Epithelial cell of proximal tubule (primary cell): ENCODE measurements at places on chromosomes 1 and 21. TPM values are rescaled to one million over a fixed set of nuclear protein-coding genes. Genes with fewer than 3 reads are reported as not detected.

Gene OR2M4
- not detected in 2 replicates for total RNA-seq

Gene TEX35
- not detected in 2 replicates for total RNA-seq

Gene DDI2
- total RNA-seq, result 8.4 and 8.5 TPM in 2 replicates

Gene HTR6
- not detected in 2 replicates for total RNA-seq

Gene CLDN17
- not detected in 2 replicates for total RNA-seq

Gene MYBPH
- not detected in 2 replicates for total RNA-seq

Gene POLR3GL
- total RNA-seq, result 15.6 and 16.1 TPM in 2 replicates

Gene ADCY10
- total RNA-seq, result not detected in 2 replicates

Gene RNF115
- 10.4 and 10.6 TPM in 2 replicates for total RNA-seq

Gene KCNJ10
- total RNA-seq, result not detected in 2 replicates

Gene SELL
- not detected in 2 replicates for total RNA-seq

Gene CAMK2N1
- total RNA-seq, result 18.2 and 19.7 TPM in 2 replicates

Gene FALEC
- not detected in 2 replicates for total RNA-seq

DNA sequence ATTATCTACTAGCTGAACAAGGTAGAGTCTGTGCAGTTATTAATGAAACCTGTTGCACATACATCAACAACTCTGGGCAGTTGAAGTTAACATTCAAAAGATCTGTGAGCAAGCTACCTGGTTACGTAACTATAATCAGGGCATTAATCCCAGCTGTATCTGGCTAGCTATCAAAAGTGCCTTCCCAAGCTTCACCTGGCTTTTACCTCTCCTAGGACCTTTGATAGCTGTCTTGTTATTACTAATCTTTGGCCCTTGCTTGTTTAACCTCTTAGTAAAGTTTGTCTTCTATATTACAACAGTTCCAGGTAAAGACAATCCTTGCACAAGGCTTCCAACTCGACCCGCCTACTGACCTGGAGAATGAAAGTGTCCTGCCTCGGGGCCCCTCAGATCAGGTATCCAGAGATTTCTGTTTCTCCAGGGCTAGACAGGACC lies 29.6 kb upstream of the SLC6A9 start:
- no peak for DNase-seq

- no peak for DNase-seq
Observed at GRCh38 chr1:116260115-116260514, 112.9 kb upstream of the ATP1A1 start.

- no peak for DNase-seq
Observed at GRCh38 chr21:43815107-43815613, 25.8 kb downstream of the RRP1 start.

DNA sequence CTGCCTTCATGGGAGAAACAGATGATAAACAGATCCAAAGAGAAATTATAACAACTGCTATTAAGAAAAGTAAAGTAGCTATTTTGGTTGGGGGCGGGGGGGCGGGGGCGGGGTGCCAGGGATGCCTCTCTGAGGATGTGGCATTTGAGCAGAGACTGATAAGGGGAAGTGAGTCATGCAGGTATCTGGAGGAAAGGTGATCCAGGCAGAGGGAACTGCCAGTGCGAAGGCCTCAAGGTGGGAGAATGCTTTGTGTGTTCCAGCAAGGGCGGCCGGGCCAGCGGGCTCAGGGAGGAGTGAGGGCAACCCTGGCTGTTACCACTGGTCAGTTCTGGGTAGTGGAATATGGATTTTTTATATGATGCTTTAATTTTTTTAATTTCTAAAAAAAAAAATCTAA lies 7.0 kb upstream of the TNFRSF1B start:
- DNase-seq, result no peak

- no peak for DNase-seq
Observed at GRCh38 chr1:157252473-157252872, 114.3 kb upstream of the ETV3 start.

- DNase-seq, result peak; percentile 98
Observed at GRCh38 chr1:232477728-232478127, 152.2 kb downstream of the SIPA1L2 start.

DNA sequence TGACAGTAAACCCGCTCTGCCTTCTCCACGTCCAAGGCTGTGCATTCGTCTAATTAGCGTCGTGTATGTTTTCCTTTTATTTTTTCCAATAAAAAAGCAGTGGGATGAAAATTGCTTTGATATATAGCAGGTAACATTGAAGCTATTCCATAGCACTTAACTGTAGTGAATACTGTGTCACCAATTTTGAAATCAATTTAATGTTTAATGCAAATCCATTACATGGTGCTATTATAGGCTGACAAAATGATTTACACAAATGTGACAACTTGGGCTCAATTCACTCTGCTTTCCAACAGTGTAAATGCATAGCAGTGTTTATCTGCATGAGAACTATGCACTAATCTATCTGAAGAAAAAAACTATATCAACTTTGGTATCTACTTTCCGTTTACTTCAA lies 264.8 kb downstream of the TM2D1 start:
- DNase-seq, result no peak

GRCh38 chr1:160665330-160666078 lies 18.7 kb upstream of the SLAMF1 start:
- no peak for DNase-seq

DNA sequence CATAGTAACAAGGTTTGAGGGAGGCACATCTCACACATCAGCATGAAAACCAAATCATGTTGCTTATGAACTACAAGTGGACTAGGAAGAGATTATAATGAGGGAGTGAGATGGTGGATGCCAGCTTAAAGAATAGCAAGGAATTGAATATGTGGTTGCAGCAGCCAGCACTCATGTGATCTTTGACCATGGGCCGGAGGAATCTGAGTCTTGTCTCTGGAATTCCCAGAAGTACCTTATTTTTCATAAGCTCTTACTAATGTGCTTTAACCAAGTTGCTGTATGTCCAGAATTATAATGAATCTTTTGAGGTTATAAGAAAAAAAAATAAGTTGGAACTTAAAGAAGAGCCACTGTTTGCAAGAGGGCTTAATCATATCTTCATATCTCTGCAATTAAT lies 97.0 kb downstream of the DISP1 start:
- DNase-seq, result no peak

GRCh38 chr1:63969441-63969901 lies 195.7 kb downstream of the ROR1 start:
- peak; percentile 68 for DNase-seq

DNA sequence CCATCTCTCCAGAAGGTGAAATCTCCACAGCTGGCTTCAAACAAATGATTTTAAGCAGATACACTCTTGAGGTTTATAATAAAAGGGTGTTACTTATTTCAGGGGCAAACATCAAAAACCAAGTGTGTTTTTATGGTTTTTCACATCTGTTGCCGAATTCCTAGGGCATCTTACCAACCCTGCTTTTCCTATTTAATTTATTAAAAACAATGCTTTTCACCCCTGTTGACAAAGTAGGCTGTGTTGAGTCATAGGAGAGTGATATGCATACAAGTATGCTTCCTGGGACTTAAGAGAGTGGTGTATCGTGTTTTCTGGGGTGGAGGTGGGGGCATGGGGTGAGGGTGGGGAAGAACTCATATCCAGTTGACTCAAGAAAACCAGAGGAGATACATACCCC lies 29.3 kb upstream of the IL20 start:
- DNase-seq, result no peak

DNA sequence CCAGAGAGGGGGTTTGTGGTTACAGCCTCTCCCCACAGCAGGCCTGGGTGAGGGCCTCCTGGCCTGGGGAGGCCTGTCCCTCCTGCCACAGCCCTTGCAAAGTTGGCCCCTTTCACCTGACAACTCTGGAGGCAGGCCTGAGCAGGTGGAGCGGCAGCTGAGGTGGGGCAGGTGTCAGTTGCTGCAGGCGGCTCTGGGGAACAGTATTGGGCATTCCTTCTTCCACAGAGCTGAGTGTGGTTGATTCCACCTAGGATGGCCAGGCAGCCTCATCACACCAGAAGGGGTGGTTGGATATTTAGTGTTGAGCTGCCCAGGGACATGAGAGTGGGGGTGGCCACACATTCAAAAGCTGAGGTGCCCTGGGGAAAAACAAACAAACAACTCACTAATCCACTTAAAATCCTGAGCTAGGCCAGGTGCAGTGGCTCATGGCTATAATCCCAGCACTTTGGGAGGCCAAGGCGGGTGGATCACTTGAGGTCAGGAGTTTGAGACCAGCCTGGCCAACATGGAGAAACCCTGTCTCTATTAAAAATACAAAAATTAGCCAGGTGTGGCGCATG lies 31.1 kb downstream of the PIGP start:
- DNase-seq, result no peak

DNA sequence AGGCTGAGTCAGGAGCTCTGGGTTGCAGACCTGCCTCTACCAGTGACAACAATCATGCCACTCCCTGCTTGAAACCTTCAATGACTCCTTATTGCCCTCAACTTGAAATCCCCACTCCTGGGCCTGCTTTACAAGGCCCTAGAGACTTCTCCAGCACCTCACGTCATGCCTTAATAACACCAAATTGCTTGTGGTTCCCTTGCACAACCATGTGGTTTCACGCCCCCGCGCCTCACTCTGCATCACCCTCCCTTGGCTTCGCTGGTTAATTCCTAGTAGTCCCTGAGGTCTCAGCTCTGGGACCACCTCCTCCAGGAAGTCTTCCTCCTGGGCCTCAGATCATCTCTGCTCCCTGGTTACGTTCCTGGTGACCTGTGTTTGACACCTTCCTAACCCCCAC lies 33.0 kb downstream of the EPHA2 start:
- DNase-seq, result peak; percentile 80

- no peak for DNase-seq
Observed at GRCh38 chr1:87044840-87045239, 130.4 kb downstream of the HS2ST1 start.

DNA sequence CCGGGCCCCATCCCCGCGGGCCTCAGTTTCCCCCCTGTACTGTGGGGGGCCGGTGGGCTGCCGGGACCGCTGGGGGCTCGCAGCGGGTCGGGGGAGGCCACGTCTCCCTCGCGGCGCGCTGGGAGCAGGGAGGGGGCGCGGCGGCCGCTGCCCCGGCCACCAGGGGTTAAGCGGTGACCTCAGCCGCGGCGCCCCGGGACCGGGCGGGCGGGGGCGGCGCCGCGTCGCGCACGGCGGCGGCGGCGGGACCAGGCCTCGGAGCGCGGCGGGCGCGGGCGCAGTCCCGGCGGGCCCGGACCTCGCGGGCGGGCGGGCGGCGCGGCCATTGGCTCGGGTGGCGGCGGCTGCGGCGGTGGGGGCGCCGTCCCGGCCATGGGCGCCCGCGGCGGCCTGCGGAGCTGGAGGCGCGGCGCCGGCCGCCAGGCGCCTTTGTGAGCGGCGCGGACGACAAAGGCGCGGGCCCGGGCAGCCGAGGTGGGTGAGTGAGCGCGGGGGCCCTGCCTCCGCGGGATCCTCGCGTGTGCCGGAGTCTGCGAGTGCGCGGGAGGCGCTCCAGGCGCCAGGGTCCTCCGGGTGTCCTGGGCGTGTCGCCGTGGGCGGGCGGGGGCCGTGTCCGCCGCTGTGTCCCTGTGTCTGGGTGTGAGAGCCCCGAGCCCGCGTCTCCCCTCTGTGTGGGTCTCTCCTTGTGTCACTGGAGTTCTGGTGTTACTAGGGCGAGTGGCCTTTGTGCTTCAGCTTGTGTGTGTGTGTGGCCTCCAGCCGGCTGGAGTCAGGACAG lies at the start of gene ARHGEF10L:
Gene ARHGEF10L, plus strand, starts transcription at position 222 of the 778 bp plus-strand sequence. CDS start 40,898 bp downstream, outside the sequence.
- no peak for DNase-seq

DNA sequence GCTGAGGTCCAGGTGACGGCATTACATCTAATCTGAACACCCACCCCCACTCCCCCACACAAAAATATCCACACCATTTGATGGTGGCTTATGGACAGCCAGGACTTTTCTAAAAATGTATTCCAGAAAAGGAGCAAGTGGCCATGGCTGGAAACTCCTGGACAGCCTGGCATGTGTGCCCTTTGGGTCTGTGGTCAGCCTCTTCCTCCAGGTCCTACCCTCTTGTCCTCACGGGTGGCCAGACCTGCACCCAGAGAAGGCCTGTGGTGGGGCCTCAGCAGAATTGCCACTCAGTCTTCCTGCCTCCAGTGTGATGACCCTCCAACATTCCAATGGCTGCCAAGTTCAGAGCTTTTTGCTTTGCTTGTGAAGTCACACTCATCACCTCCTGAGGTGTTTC lies 600.6 kb downstream of the AJAP1 start:
- no peak for DNase-seq

DNA sequence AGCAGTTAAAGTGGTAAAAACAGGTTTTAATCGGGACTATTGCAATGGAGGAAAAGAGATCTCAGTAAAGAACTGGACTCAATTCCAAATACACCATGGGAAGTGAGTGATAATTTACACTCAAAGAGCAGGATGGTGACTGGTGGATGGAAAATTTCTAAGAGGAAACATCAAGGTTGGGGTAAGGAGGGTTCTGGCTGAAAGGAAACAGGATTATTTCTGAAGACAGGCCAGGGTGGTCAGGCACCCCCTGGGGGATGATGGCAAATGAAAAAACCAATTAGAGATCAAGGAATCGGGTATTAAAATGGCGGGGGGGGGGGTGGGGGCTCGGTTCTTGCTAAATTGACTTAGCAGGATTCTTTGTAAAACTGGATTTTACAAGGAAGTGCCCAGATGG lies 12.3 kb upstream of the HSD11B1 start:
- no peak for DNase-seq

DNA sequence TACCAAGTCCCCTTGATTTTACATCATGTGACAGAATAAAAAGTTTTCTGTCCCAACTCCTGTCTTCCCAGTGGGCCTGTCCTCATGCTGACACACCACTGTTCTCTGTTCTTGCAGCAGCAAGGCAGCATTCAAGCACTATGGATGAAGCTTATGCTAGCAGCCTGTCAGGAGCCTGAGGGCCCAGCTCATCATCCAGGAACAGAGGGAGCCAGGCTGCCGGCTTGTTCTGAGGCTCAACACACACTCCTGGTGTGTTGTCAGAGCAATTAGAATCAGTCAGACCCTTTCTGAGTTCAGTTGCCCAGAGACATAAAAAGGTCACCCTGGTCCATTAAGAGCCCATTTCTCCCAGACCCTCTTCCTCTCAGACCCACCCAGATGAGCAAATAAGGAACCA lies 282.9 kb downstream of the SEC16B start:
- DNase-seq, result no peak

DNA sequence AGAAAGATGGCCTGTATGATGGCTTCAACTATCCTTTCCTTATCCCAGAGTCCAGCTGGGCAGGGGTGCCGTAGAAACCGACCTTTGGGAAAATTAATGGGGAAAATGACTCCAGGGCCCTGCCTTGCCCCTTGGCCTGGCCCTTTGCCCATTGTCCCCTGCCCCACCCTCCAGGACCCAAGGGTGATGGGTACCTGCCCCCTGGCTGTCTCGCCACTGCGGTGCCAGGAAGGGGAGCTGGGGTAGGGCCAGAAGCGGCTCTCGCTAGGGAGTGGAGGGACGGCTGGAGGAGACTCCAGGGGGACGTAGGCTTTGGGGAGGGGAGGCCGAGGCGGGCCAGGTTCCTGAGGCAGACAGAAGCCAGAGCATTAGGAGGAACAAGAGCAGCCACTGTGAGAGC lies 29.1 kb upstream of the GOLT1A start:
- DNase-seq, result no peak

DNA sequence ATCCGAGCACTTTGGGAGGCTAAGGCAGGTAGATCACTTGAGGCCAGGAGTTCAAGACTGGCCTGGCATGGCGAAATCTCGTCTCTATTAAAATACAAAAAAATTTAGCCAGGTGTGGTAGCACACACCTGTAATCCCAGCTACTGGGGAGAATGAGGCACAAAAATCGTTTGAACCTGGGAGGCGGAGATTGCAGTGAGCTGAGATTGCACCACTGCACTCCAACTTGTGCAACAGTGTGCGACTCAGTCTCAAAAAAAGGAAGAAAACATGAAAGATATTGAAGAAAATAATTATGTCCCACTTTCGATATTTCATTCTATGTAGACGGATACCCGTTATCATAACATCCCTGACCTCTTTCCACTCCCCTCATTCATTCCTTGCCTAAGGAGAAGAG lies 19.2 kb downstream of the TUT4 start:
- DNase-seq, result no peak

GRCh38 chr21:45475797-45476570 lies 66.3 kb downstream of the SLC19A1 start:
- no peak for DNase-seq
